ENCODE measurements at places on chromosomes 4 and X.

DNA sequence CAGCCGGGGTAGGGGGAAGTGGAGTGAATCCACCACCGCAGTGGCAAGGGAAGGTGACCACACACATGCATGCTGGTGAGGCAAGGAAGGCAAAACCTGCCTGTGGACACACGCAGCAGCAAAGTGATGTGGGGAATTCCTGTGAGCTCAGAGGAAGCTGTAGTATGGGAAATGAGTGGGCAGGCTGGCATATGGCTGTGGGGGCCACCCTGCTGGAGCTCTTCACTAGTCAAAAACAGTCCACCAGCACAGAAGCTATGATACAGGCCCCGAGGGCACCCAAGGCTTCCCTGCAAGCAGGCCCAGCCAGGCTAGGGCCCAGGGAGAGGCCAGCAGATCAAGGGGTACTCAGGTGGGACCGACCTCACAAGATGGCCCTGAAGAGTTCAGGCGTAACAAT is 239.1 kb downstream of the CHM start:
- DNase-seq: no peak
- no peaks in the 10 kb centered on the region for H3K36me3 ChIP-seq
- H3K4me3 ChIP-seq: no peak overlapping the region
- H3K4me1 ChIP-seq: no peaks in the 10 kb centered on the region
- no peak overlapping the region for H3K27ac ChIP-seq
- no peaks in the 10 kb centered on the region for H3K27me3 ChIP-seq

GRCh38 chr4:5256421-5256820 is 205.1 kb downstream of the STK32B start:
- no peaks in the 10 kb centered on the region for H3K27me3 ChIP-seq
- no peaks in the 10 kb centered on the region for H3K36me3 ChIP-seq
- H3K4me3 ChIP-seq: no peak overlapping the region
- no peak for DNase-seq
- H3K27ac ChIP-seq: no peak overlapping the region

GRCh38 chrX:120731386-120731785 is 101.5 kb upstream of the C1GALT1C1 start:
- no peaks in the 10 kb centered on the region for H3K4me1 ChIP-seq
- H3K27me3 ChIP-seq: no peaks in the 10 kb centered on the region
- no peak overlapping the region for H3K4me3 ChIP-seq

GRCh38 chrX:101659601-101660063 is at the start of gene ARMCX2:
ARMCX2 (minus strand) TSS chrX:101659850; CDS start chrX:101657588, 2,262 bp downstream.
- H3K4me1 ChIP-seq: no peaks in the 10 kb centered on the region
- H3K27me3 ChIP-seq: peaks cover 2% of the 10 kb centered on the region
- H3K4me3 ChIP-seq: peak within 1 kb of the TSS; percentile 52
- no peak within 1 kb of the TSS for H3K27ac ChIP-seq
- H3K36me3 ChIP-seq: no peaks in the 10 kb centered on the region

DNA sequence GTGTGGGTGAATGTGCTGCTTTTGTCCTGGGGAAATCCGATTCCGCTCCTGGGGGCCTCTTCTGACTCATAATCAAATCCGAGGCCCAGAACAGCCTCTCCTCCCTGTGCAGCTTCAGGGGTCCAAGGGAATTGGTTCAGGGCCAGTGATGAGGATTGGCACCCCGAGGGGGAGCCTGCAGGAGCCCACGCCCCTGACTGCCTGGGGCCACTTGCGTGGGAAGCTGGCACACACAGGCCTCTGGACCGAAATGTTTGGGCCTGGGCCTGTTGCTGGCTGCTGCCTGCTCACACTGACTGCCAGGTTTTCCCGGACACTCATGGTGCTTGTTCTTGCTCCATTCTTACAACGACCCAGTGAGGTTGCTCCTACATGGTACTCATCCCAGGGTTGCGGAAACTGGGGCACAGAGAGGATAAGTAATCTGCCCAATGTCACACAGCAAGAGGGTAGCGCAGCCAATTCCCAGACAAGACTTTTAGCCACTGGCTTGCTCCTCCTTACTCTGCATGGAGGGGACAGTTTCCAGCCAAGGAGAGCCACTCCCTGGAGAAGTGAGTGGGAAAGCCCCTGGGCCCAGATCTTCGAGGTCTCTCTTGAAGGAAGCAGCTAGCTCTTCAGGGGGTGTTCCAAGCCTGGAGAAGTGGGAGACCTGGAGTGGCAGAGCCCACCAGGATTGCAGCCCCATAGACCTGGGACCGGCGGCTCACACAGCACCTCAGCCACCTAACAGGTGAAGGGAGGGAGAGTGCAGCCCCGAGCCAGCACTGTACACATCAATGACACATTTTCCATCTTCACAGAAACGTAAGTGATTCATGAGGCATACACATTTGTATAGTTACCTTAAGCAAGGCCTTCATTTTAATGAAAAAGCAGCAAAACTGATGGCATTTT is 20.3 kb downstream of the CFAP99 start:
- no peak for DNase-seq
- no peak overlapping the region for H3K27ac ChIP-seq
- no peak overlapping the region for H3K4me3 ChIP-seq

DNA sequence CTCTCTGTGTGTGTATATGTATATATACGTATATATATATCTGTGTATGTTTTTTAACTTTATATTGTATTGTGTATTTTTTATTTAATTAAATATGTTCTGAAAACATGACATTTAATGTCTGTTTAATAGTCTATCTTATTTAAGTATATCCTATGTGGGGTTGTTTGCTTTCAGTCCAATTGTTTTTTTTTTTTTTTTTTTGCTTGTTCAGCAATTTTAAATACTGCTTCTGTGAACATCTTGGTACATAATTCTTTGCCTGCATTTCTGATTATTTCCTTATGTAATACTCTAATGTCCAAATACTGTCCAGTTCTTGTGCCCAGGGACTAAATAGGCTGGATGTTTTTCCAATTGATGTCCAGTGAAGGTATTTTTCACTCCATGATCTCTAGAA is 45.1 kb upstream of the MAD2L1 start:
- H3K36me3 ChIP-seq: no peaks in the 10 kb centered on the region
- no peaks in the 10 kb centered on the region for H3K27me3 ChIP-seq
- no peak for DNase-seq

DNA sequence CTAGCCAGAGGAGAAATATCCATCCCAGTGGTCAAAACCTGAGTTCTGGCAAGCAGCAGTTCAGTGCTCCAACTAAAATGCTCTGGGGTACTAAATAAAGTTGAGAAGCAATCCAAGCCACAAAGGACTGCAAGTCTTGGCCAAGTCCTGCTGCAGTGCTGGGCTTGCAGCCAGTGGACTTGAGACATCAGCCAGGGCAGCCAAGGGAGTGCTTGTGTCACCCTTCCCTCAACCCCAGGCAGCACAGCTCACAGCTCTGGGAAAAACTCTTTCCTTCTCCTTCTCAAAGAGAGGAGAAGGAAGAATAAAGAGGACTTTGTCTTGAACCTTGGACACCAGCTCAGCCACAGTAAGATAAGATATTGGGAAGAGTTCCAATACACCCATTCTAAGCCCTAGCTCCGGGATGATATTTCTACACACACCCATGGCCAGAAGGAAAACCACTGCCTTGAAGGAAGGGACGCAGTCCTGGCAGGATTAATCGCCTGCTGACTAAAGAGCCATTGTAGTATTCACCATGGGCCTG is 99.8 kb downstream of the PTCHD1 start:
- H3K27ac ChIP-seq: no peak overlapping the region
- H3K4me3 ChIP-seq: no peak overlapping the region
- H3K27me3 ChIP-seq: no peaks in the 10 kb centered on the region
- H3K4me1 ChIP-seq: no peaks in the 10 kb centered on the region
- H3K36me3 ChIP-seq: no peaks in the 10 kb centered on the region

GRCh38 chrX:47232803-47233332 is at the start of gene USP11:
USP11 (plus strand) TSS chrX:47233009; CDS start chrX:47233044, 35 bp downstream.
- H3K27me3 ChIP-seq: no peaks in the 10 kb centered on the region
- peak within 1 kb of the TSS; percentile 68 for H3K4me3 ChIP-seq
- H3K27ac ChIP-seq: peak within 1 kb of the TSS; percentile 79
- 0 out of 2 replicates have a peak, but pooled peaks cover 4% of the 10 kb centered on the region for H3K36me3 ChIP-seq
- no peaks in the 10 kb centered on the region for H3K4me1 ChIP-seq

DNA sequence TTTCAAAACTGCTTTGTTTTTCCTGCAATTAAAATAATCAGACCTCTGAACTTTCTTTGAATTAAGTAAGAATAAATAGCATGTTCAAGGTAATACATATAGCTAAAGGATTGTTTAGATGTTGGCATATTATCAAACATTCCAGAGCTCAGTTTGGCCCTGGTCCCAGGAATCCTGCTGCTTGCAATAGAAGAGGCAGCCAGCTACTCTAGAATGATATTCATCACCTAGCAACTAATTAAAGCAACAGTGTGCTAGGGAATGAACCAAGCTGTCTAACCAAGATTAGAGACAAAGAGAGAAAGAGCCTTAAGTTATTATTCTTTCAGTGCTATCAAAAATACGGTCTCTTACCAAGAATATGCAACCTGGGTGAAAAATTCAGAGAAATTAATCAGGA is 460.9 kb downstream of the GABRG1 start:
- H3K27me3 ChIP-seq: no peaks in the 10 kb centered on the region
- no peak overlapping the region for H3K4me3 ChIP-seq
- no peaks in the 10 kb centered on the region for H3K4me1 ChIP-seq
- no peak for DNase-seq
- no peaks in the 10 kb centered on the region for H3K36me3 ChIP-seq

DNA sequence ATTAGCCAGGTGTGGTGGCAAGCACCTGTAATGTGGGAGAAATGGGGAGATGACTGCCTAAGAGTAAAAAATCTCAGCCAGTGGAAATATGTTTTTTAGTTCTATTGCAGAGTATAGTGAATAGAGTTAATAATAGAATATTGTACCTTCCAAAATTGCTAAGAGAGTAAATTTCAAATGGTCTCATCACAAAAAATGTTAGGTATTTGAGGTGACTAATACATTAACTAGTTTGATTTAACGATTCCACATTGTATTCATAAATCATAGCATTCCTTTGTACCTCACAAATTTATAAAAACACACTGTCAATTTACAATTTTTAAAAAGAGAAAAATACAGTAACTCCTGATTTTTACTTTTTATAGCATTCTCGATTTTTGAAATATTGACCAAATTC is 681.5 kb upstream of the EPHA5 start:
- no peaks in the 10 kb centered on the region for H3K36me3 ChIP-seq
- H3K4me3 ChIP-seq: no peak overlapping the region
- no peak overlapping the region for H3K27ac ChIP-seq
- no peaks in the 10 kb centered on the region for H3K27me3 ChIP-seq

GRCh38 chrX:124228849-124229248 is 103.6 kb upstream of the TEX13D start:
- no peaks in the 10 kb centered on the region for H3K36me3 ChIP-seq
- peaks cover 4% of the 10 kb centered on the region for H3K4me1 ChIP-seq
- no peak for DNase-seq
- no peak overlapping the region for H3K27ac ChIP-seq
- no peak overlapping the region for H3K4me3 ChIP-seq

DNA sequence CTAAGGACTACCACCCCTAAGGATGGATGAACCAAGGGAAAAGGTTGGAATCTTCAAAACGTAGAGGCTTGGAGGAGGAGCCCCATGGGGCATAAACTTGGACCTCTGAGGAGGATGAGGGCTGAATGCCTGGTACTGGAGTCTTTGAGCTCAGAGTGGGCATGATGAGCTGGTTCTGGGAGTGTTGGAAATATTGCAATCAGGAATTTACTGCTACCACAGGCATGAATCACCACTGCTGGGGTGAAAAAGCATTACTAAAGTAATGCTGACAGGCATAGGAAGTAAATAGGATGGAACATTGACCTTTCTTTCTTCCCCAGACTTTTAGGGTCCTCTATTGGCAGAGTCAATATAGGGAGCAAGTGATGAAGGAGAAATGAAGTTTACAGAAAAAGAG is 105.8 kb upstream of the RPS6KA3 start:
- H3K4me1 ChIP-seq: no peaks in the 10 kb centered on the region
- H3K36me3 ChIP-seq: no peaks in the 10 kb centered on the region
- no peak for DNase-seq
- H3K27me3 ChIP-seq: no peaks in the 10 kb centered on the region
- no peak overlapping the region for H3K27ac ChIP-seq
- H3K4me3 ChIP-seq: no peak overlapping the region

DNA sequence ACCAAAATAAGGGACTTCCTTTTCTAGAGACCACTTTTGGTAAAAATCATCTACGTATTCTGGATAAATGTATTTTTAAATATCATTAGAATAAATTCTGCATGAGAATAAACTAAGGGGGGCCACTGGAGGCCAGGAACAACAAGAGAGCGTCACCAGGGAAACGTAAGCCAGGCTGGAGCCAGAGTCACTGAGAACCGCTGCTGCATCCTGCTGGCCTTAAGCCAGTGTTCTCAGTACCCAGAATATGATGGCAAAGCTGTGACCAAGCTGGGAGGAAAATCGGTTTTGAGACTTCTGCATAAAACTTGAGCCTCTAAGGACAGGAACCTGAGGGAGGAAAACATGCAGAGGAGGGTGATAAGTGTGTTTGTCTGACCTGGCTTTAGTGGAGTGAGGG is 63.0 kb upstream of the FAM9A start:
- no peak overlapping the region for H3K27ac ChIP-seq
- H3K36me3 ChIP-seq: no peaks in the 10 kb centered on the region
- H3K27me3 ChIP-seq: no peaks in the 10 kb centered on the region
- H3K4me3 ChIP-seq: no peak overlapping the region
- no peaks in the 10 kb centered on the region for H3K4me1 ChIP-seq

GRCh38 chr4:8710416-8710815 is 117.9 kb downstream of the CPZ start:
- no peak for DNase-seq
- no peaks in the 10 kb centered on the region for H3K4me1 ChIP-seq
- H3K36me3 ChIP-seq: no peaks in the 10 kb centered on the region
- no peak overlapping the region for H3K27ac ChIP-seq

DNA sequence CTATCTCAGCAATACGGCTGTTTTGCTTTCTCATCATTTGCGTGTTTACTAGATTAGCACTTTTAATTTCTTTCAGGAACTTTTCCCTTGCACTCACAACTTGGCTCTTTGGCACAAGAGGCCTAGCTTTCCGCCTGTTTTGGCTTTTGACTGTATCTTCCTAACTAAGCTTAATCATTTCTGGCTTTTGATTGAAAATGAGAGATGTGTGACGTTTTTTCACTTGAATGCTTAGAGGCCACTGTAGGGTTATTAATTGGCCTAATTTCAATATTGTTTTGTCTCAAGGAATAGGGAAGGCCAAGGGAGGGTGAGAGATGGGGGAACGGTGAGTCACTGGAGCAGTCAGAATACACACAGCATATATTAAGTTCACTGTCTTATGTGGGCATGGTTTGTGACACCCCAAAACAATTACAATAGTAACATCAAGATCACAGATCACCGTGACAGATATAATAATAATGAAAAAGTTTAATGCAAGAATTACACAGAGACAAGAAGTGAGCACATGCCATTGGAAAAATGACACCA is 27.3 kb downstream of the MND1 start:
- H3K36me3 ChIP-seq: 0 out of 2 replicates have a peak, but pooled peaks cover 3% of the 10 kb centered on the region
- H3K27me3 ChIP-seq: no peaks in the 10 kb centered on the region
- H3K4me1 ChIP-seq: no peaks in the 10 kb centered on the region
- H3K27ac ChIP-seq: no peak overlapping the region

GRCh38 chr4:1297023-1297395 is 7.3 kb downstream of the MAEA start:
- no peak for DNase-seq
- H3K4me1 ChIP-seq: peaks cover 15% of the 10 kb centered on the region
- H3K36me3 ChIP-seq: peaks cover 15% of the 10 kb centered on the region
- H3K27me3 ChIP-seq: no peaks in the 10 kb centered on the region
- H3K4me3 ChIP-seq: no peak overlapping the region
- no peak overlapping the region for H3K27ac ChIP-seq

- no peaks in the 10 kb centered on the region for H3K4me1 ChIP-seq
- no peaks in the 10 kb centered on the region for H3K36me3 ChIP-seq
- no peaks in the 10 kb centered on the region for H3K27me3 ChIP-seq
- H3K4me3 ChIP-seq: no peak overlapping the region
These were observed 71.8 kb upstream of the NR3C2 start for GRCh38 chr4:148514041-148514440.
